ENCODE measurements at places on chromosomes 12 and 14.

- peak; percentile 44 for DNase-seq
These were observed 117.3 kb downstream of the ERC1 start for GRCh38 chr12:1108276-1108675.

GRCh38 chr14:105019861-105020814 is 745 bp downstream of the CDCA4 start:
- peak; percentile 30 for DNase-seq

DNA sequence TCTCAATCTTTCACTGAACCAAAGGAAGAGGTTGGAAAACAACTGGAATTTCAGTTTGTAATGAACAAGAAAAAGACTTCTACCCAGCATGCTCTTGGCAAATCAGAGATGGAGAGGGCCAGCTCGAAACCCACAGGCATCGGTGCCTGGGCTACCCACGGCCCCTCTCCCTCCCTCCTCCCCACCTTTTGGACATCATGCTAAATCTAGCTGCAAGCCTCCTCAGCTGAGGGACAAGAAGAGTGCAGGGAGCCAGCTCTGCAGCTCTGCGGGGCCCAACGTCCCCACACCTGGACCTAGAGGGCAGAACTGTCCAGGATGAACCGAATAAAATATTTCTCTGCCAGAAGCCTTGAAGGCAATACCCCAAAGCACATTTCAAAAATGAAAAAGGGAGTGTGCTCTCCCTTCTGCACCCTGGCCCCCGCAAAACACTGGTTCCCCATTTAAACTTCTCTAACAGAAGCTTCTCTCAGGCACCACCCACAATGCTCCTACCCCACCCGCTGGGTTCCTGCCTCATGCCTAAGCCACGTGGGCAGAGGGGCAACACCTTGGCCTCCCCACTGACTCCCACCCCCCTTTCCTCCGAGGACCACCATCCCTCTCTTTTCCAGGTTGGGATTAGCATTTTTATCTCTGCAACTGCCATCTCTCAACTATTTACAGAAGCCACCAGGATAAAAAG is 8.2 kb downstream of the CAMKK2 start:
- DNase-seq, result no peak

DNA sequence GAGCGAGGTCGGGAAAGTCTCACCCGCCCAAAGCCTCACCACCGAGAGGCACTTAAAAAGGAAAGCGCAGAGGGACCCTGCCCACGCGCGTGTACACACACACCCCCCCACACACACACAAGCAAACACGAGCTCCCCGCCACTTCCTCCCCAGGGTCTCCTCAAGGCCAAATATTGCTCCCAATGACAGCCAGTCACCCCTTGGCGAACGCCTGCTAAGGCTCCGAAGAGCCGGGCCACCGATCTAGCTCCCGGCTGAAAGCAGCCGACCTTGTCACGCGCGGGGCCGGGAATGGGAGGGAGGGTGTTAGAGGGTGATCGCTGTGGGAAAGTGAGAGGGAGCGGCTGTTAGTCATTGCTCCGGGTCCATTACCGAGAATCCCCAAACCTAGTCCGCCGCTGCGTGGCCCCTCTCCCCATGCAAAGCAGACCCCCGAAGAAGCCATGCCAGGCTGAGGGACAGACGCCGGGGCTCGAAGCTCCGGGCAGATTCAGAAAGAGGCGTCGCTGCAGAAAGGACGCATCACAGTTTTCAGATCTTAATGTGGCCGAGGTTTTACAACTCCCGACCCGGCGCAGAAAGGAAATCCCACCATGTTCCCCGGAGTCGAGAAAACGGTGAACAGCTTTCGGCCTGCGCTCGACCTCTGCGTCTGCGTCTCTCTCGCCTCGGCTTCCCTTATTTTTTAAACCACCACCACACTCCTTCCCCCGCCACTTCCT is 2.6 kb downstream of the BMP4 start:
- no peak for DNase-seq

GRCh38 chr12:121712190-121712460 is 427 bp upstream of the TMEM120B start:
- no peak for DNase-seq

DNA sequence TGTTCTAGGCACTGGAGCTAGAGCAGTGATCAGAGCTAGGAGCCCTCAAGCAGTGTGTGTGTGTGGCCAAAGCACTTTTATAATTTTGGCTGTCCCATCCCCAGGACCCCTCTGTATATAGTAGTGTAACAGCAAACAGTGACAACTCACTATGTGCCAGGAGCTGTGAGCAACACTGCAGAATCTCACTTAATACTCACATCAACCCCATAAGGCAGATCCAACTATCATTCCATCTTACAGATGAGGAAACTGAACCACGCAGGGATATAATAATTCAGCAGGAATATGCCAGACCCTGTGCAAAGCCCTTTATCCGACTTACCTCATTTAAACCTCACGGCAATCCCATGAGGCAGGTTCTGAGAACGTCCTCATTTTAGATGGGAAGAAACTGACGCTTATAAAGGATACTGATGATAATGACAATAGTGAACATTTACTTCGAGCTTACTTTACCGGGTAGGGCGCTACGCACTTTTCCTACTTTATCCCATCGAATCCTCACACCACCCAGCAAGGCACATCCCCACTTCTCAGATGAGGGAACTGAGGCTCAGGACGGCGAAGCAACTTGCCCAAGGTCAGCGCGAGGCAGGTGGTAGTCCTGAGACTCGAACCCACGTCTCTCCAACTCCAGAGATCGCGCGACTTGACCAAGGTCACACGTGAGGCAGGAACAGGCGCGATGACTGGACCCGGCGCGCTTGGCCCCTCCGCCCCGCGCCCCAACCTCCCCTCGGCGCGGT is 687 bp downstream of the RAB35 start:
- no peak for DNase-seq

- peak; percentile 34 for DNase-seq
These were observed 821.0 kb downstream of the TMEM121 start for GRCh38 chr14:106347291-106347778.

DNA sequence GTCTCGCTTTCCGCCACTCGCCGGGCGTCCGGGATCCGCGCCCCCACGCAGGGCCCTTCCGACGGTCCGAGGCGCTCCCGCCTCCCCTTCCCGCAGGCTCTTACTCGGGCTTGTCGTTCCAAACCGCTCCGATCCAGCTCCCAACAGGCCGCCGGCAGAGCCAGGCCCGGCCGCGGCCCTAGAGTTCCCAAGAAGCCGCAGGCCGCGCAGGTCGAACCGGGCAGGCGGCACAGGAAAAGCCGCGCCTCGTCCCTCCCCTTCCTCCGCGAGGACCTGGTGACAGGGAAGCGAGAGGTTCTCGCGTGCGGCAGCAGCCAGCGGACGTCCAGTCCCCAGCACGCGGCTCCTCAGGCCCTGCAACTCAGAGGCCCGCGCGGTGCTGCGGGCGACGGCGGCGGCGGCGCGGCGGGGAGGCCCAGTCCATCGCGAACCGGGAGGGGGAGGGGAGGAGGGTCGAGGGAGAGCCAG is 272 bp downstream of the HECTD1 start:
- DNase-seq, result no peak

DNA sequence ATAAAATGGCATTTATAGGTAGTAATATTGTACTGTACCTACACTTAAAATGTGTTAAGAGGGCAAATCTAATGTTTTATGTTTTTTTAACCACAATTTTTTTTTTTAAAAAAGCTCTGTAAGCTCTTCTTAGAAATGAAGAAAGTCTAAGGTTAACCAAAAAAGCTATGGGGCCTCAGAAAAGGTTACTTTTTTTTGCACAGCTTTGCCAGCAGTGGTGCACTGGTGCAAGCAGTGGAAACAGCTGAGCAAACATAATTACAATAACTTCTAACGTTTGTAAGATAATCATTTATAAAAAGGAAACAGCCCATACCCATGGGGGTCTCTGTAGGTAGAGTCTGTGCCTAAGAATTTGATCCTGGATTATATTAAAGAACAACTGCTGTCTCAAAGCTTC is 85.1 kb upstream of the NID2 start:
- DNase-seq, result no peak

DNA sequence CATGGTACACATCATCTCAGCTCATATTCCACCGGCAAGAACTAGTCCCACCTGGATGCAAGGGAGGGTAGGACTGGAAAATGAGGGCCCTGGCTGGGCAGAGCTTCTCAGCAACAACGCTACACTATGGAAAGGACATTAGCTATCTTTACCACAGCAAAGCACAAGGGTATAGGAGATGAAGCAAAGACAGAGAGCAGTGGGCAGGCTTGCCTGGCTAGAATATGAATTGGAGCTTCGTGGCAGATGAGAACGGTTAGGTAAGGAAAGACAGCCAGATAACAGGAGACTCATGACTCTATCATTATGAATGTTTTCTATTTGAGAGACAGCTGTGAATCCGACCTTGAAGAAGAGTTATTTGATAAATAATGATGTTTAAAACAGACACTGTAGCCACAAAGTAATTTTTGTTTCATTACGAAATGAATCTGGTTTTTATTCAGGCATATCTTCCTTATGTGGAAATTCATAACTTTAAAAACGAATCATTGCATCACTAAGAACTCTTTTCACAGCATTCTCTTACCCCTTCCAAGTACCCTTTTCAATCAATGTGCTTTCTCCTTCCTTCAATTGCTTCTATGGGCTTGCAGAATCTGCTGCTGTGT is 59.1 kb upstream of the PCED1B start:
- no peak for DNase-seq

- no peak for DNase-seq
These were observed 55.9 kb downstream of the TSPAN11 start for GRCh38 chr12:30982413-30982812.

DNA sequence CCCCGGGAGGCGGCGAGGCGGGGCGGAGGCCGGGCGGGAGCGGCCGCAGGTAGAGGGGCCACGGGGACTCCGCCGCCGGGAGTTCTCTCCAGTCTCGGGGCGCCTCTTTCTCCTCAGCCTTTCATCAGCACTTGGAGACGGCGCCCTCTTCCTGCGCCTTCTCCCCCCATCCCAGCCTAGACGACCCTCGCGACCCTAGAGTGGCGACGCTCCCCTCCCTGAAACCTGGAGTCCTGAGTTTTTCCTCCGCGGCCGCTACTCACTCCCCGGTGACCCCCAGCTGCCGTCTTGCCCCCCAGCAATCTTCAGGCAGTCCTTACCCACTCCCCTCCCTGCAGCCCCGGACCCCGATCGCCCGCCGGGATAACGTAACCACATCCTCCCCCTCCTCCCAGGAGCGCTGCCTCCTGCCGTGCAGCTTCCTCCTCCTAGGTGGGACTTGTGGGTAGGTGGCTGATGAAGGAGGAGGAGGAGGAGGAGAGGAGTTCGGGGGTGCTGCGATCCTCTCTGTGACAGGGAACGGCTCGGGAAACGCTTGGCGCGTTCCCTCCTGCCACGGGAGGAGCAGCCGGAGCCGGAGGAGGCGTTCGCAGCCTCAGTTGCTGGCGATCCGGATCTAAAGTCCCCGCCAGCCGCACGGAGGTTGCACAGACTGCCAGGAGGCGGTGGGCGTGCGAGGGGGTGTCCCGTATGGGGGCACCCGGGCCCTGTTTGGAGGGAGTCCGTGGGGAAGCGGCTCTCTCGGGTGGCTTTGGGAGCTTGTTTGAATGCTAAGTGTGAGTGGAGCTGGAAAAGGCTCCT is 891 bp downstream of the PLEKHA5 start:
- DNase-seq, result no peak

- DNase-seq, result no peak
These were observed 2.2 kb downstream of the DTX3 start for GRCh38 chr12:57606821-57607220.

- no peak for DNase-seq
These were observed 116.1 kb upstream of the ATF7IP start for GRCh38 chr12:14249368-14249767.

DNA sequence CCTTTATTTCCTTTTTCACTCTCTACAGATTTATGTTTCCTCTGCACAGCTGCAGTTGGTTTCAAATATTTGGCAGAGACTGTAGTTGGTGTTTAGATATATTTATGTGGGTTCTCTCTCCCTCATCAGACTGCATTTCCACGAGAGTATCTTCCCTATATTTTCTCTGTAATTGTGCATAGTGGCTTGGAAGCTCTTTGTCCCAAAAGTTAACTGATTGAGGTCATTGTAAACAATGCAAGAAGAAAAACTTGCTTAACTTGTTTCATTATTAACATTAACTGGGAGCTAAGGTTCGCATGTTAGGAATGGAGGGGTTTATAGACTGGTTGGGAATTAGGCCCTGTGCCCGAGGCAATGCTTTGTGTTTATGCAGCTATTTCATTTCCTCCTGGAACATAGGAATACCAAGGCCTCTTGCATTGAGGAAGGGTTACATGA is 216.9 kb upstream of the HMGA2 start:
- no peak for DNase-seq
